ENCODE measurements at places on chromosomes 7 and 10. TPM values are rescaled to one million over a fixed set of nuclear protein-coding genes. Genes with fewer than 3 reads are reported as not detected.

The TFR2 gene
- 7.5 TPM for total RNA-seq

The LAMB1 gene
- total RNA-seq: not detected

The CTAGE8 gene
- 0.64 TPM for total RNA-seq

The WNT8B gene
- total RNA-seq: not detected

The VPS41 gene
- 91.8 TPM for total RNA-seq

DNA sequence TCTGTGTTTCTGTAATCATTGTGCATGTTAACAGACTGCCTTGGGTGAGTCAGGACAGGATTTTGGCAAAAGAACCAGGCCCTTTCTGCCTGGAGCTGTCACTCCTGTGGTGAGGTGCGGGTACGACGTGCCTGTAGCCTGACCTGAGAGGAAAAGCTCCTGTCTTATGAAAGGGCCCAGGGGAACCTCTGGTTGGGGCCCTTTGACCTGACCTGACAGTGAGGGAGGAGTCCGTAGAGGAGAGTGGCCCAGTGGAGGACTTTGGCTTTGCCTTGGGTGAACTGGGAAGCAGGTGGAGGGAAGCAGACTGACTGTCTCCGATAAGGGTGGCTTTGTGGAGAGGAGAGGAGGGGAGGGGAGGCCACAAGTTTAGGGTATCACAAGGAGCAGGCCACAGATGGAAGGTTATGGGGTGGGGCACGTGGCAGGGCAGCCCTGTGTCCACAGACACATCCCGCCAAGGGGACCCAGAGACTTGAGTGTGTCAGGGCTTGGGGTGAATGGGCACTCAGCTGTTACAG is 6.9 kb downstream of the PFKP start:
- H3K27ac ChIP-seq: no peak overlapping the region
- peaks cover 11% of the 10 kb centered on the region for H3K36me3 ChIP-seq
- H3K4me1 ChIP-seq: peaks cover 19% of the 10 kb centered on the region
- DNase-seq: no peak

GRCh38 chr7:100887516-100888290 is 1.8 kb downstream of the UFSP1 start:
- H3K27ac ChIP-seq: peak overlapping the region; percentile 91
- H3K4me3 ChIP-seq: peak overlapping the region; percentile 87
- DNase-seq: peak; percentile 59
- H3K27me3 ChIP-seq: peaks cover 14% of the 10 kb centered on the region
- peaks cover 58% of the 10 kb centered on the region for H3K36me3 ChIP-seq
- H3K4me1 ChIP-seq: peaks cover 53% of the 10 kb centered on the region

DNA sequence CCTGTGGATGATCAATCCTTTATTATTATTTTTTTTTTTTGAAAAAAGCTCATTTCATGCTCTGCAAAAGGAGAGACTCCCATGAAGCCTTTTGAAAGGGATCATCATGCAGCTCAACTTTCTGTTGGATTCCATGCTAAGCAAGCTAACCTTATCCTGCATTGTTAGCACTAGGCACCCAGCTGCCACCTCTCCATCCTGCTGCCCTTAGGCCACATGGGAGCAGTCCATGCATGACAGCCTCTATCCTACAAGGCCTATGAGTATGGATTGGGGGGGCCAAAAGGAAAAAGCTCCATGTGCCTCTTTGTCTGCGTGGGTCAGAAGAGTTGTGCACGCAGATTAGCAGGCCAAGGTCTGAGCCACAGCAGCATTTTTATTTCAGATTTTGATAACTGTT is 19.2 kb downstream of the SMNDC1 start:
- no peak overlapping the region for H3K4me3 ChIP-seq
- no peaks in the 10 kb centered on the region for H3K27me3 ChIP-seq
- no peak overlapping the region for H3K27ac ChIP-seq
- peaks cover 10% of the 10 kb centered on the region for H3K4me1 ChIP-seq
- H3K36me3 ChIP-seq: peaks cover 48% of the 10 kb centered on the region
- DNase-seq: no peak

DNA sequence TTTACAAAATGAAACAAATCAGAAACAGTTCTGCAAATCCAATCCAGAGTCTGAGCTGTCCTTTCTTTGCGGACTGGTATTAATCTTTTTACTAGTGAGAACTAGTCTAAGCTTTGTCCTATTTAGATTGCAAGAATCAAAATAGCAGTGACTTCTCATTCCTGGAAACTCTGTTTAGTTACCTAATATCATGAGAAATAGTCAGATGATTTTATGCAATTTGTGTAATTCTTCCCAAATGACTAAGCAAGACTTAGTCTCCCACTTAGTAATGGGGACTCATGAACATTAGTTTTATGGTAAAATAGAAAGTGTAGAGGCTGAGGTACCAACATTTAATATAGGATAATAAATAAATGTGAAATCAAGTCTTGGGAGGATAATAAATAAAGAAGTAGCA is 341.3 kb downstream of the DNAJB9 start:
- no peak overlapping the region for H3K4me3 ChIP-seq
- no peaks in the 10 kb centered on the region for H3K36me3 ChIP-seq
- no peaks in the 10 kb centered on the region for H3K4me1 ChIP-seq
- H3K27ac ChIP-seq: no peak overlapping the region

DNA sequence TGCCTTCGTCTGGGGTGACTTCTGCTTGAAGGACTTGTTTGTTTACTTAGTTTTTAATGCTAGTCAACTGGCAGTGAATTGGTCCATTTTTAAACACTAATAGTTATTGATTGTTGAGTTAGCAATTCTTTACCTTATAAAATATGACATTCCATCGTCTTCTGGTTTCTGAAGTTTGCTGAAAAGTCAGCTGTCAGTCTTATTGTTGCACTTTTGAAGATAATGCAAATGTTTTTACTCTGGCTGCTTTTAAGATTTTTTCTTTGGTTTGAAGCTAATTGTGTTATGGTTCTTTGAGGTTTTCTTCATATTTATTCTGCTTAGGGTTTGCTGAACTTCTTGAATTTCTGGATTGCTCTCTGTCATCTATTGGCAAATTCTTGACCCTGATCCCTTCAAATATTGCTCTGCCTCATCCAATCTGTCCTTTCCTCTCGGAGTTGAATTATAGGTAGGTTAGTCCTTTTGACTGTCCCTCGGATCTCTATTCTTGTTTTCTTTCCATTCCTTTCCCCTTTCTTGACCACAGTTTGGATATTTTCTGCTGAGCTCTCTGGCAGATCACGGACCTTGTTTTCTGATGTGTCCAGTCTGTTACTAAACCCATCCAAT is 24.2 kb downstream of the MGMT start:
- H3K27me3 ChIP-seq: no peaks in the 10 kb centered on the region
- H3K4me1 ChIP-seq: no peaks in the 10 kb centered on the region
- peaks cover 43% of the 10 kb centered on the region for H3K36me3 ChIP-seq
- no peak overlapping the region for H3K4me3 ChIP-seq
- H3K27ac ChIP-seq: no peak overlapping the region
- no peak for DNase-seq

DNA sequence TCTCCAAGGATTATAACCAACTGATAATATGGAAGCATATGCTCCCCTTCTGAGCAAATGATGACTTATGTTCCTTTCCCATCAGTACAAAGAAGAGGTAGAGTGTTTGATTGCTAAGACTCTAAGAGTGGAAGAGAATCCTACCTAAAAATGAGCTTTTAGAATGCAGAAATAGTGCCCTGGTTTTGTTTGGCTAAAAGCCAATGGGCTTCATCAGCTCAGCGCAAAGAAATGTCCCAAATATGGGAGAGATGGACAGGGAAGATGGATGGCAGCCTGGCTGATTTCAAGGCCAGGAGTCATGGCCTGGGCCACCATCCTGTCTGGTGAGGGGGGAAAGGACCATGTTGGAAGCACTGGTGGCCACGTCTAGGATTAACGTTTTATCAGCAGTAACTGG is 60.2 kb downstream of the GPR26 start:
- no peak for DNase-seq
- no peaks in the 10 kb centered on the region for H3K4me1 ChIP-seq
- no peaks in the 10 kb centered on the region for H3K36me3 ChIP-seq
- H3K27me3 ChIP-seq: peaks cover 4% of the 10 kb centered on the region
- no peak overlapping the region for H3K4me3 ChIP-seq

DNA sequence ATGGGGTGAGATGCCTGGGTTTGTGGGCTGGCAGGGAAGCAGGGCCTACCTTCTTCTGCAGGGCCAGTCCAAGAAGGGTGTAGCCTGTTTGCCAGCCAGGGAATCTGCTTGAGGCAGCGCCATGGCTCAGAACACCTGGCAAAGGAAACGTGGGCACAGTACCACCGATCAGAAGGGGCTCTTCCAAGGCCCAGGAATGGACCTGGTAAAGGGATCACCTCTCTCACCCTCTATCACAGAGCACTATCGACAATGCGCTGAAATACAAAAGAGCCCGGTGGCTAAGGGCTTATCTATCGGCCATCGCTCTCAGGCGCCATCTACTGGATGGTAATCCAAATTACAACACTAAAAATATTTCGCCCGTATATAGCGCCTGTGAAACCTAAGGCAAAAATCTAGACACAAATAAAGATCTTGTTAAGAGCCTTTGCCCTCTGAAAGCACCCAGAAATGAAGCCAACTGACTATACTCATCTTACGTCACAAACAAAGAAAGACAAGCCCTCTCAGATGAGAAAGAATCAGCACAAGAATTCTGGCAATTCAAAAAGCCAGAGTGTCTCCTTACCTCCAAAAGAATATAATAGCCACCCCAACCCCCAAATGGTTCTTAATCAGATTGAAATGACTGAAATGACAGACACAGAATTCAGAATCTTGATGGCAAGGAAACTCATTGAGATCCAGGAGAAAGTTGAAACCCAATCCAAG is 217.8 kb upstream of the HPS1 start:
- H3K27ac ChIP-seq: no peak overlapping the region
- no peak overlapping the region for H3K4me3 ChIP-seq
- no peak for DNase-seq
- no peaks in the 10 kb centered on the region for H3K4me1 ChIP-seq
- peaks cover 2% of the 10 kb centered on the region for H3K36me3 ChIP-seq
- H3K27me3 ChIP-seq: peaks cover 22% of the 10 kb centered on the region

DNA sequence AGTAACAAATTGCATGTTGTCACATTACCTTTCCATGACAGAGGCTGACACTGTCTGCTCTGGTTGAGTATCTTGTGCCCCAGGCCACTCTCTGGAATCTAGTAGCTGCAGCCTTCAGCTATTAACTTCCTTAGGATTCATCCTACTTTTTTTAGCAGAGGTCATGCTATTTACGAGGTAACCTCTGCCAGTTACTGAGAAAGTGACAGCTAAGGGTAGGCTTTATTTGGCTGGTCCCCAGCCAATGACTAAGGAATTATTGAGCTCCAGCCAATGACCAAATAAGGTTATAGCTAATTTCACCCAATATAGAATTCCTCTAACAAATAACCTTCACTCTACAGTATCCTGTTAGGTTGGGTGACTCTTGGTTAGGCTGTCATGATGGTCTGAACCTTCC is 1361.7 kb downstream of the XPNPEP1 start:
- no peaks in the 10 kb centered on the region for H3K27me3 ChIP-seq
- H3K36me3 ChIP-seq: no peaks in the 10 kb centered on the region
- no peaks in the 10 kb centered on the region for H3K4me1 ChIP-seq
- no peak overlapping the region for H3K27ac ChIP-seq
- DNase-seq: no peak
- H3K4me3 ChIP-seq: no peak overlapping the region

DNA sequence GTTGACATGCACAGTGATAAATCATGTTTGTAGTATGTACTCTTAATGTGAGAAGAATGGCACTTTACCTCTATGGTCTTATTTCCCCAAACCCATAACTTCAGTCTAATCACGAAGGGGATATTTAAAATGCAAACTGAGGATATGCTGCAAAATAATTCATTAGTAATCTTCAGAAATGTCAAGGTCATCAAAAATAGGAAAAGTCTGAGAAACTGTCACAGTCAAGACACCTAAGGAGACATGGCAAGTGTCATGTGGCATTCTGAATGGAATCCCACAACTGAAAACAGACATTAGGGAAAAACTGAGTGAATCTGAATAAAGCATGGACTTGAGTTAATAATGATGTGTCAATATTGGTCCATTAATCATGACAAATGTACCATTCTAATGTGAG is 605.5 kb upstream of the ANKRD30A start:
- no peaks in the 10 kb centered on the region for H3K27me3 ChIP-seq
- H3K4me3 ChIP-seq: no peak overlapping the region
- no peak overlapping the region for H3K27ac ChIP-seq
- DNase-seq: no peak

GRCh38 chr7:147670759-147671158 is 919.8 kb upstream of the C7orf33 start:
- H3K36me3 ChIP-seq: no peaks in the 10 kb centered on the region
- no peak for DNase-seq
- H3K27me3 ChIP-seq: no peaks in the 10 kb centered on the region
- H3K4me3 ChIP-seq: no peak overlapping the region
- no peak overlapping the region for H3K27ac ChIP-seq

- H3K4me1 ChIP-seq: no peaks in the 10 kb centered on the region
- no peak for DNase-seq
- no peaks in the 10 kb centered on the region for H3K27me3 ChIP-seq
- H3K36me3 ChIP-seq: no peaks in the 10 kb centered on the region
- no peak overlapping the region for H3K27ac ChIP-seq
Measured at GRCh38 chr10:105509517-105509916, 868.4 kb downstream of the SORCS3 start.

GRCh38 chr10:103470761-103471653 is 8.0 kb downstream of the CALHM3 start:
- no peaks in the 10 kb centered on the region for H3K36me3 ChIP-seq
- peak overlapping the region; percentile 75 for H3K4me3 ChIP-seq
- H3K27ac ChIP-seq: peak overlapping the region; percentile 96

DNA sequence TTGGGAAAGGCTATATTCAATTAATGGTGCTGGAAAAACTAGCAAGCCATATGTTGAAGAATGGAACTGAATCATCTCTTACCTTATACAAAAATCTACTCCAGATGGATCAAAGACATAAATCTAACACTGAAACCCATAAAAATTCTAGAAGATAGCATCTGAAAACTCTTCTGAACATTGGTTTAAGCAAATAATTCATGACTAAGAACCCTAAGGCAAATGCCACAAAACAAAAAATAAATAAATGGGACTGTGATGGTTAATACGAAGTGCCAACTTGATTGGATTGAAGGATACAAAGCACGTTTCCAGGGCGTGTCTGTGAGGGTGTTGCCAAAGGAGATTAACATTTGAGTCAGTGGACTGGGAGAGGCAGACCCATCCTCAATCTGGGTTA is 1130.0 kb downstream of the DNAJB9 start:
- H3K4me1 ChIP-seq: no peaks in the 10 kb centered on the region
- H3K27me3 ChIP-seq: no peaks in the 10 kb centered on the region
- no peak overlapping the region for H3K4me3 ChIP-seq
- no peaks in the 10 kb centered on the region for H3K36me3 ChIP-seq
- no peak overlapping the region for H3K27ac ChIP-seq

- H3K27me3 ChIP-seq: peaks cover 47% of the 10 kb centered on the region
- H3K36me3 ChIP-seq: no peaks in the 10 kb centered on the region
- no peak overlapping the region for H3K4me3 ChIP-seq
- H3K4me1 ChIP-seq: peaks cover 5% of the 10 kb centered on the region
Measured at GRCh38 chr10:103498936-103499638, 5.6 kb downstream of the NEURL1 start.

GRCh38 chr7:45089341-45089891 is 647 bp upstream of the NACAD start:
- peaks cover 9% of the 10 kb centered on the region for H3K4me1 ChIP-seq
- H3K4me3 ChIP-seq: peak overlapping the region; percentile 78
- no peak overlapping the region for H3K27ac ChIP-seq
- H3K36me3 ChIP-seq: peaks cover 2% of the 10 kb centered on the region
